ENCODE measurements at places on chromosomes 12 and 14.

DNA sequence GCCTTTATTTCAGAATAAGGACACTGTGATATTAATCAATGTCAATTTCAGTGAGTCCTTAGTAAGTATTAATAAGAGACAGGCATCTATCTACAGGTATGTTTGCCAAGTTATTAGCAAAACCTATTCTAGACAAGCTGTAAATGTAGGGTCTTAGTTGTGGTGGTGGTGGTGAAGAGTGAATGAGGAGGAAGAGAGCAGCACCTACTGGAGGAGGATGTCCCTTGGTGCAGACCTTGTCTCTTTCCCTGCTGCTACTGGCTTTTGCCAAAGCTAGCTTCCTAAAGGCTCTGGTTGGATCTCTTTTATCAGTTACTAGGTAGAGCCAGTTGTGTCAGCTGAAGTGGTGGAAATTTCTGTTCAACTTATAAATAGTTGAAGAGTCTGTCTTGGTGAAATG lies 304.8 kb upstream of the ATP2B1 start:
- DNase-seq, result no peak

DNA sequence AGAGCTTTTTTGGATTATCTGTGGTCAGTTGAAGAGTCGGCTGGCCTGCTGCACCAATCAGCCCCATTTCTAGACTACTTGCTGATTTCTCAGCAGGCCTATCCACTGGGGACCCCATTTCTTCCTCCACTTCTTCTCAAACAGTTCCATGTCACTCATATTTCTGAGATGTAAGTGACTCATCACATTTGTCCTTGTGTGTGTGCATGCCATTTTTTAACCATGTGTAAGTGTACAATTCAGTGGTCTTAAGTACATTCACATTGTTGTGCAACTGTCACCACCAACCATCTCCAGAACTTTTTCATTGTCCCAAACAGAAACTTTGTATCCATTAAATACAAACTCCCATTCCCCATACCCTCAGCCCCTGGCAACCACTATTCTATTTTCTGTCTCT lies 14.2 kb downstream of the TMEM229B start:
- no peak for DNase-seq

DNA sequence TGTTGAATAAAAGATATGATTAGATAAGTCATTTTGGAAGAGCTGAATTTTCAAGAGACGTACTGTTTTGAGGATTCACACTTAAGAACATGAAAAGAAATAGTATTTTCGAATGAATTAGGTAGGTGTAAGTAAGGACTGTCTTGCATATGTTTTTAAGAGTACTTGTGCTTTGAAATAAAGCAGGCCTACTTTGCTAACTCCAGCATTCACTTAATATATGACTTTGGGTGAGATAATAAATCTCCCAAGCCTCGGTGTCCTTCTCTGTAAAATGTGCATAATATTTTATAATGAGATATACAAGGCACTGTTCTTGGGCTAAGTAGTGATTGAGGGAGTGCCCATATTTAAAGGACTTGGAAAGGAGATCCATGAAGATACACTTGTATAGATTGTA lies 54.6 kb downstream of the WASHC4 start:
- no peak for DNase-seq

DNA sequence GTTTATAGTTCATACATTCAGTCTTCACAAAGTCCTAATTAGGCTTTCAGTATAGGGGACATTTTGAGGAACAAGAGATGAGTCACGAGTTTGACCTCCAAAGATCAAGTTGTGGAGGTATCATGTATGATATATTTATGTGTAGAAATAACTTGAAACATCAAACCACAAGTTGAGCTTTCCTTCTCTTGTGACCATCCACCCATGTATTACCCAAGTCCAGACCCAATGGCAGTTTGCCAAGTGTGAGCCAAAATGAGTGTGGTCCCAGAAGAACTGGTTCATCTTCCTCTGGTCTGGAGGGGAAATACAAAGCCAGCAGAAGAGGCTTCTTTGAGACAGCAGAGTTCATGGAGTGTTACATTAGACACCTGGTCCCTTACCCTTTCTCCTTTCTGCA lies 104.9 kb downstream of the ATP23 start:
- DNase-seq, result no peak

GRCh38 chr14:99590746-99591555 lies 13.1 kb downstream of the CCDC85C start:
- DNase-seq, result no peak

GRCh38 chr12:108694812-108695278 lies 36.5 kb downstream of the CORO1C start:
- DNase-seq, result no peak

DNA sequence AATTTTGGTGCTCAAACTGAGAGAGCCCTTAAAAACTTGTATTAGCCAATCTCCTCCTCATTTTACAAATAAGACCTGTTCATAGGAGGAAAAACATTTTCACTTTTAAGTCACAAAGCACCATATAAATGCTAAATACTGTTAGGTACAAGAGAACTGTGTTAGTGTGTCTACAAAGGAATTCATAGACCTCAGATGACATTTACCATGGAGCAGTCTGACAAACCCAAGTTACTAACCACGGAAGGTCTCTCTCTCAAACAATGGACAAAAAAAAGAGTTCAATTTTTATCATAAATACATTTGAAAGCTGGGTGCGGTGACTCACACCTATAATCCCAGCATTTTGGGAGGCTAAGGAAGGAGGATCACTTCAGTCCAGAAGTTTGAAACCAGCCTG lies 10.0 kb downstream of the SBNO1 start:
- no peak for DNase-seq

DNA sequence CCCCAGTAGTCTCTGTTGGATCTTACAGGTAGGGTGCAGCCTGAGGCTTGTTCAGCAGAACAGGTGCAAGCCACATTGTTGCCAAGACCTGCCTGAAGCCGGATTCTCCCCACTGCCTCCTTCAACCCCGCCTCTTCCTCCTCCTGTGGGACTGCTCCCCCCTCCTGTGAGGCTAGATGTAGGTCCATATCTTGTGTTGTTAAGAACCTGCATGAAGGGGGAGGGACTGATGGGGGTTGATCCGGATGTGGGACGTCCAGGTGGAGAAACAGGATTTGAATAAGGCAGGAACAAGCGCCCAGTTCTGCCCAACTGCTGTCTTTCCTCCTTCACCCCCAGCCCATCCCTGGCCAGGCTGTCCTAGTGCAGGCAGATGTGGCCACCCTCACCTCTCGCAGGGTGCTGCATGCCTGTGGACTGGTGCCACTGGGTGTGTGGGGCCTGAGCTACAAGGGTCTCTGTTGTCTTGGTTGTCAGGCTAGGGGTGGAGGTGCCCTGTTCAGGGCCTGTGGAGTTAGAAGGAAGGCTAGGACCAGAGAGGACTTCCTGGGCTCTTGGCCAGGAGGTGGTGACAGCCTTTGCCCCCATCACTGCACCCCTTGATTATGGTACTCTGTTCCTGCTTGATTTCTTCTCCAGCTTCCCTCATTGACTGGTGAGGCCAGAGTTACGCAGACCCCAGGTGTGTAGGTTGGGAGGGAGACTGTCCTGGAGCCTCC lies 1.4 kb downstream of the NR4A1 start:
- DNase-seq, result no peak

DNA sequence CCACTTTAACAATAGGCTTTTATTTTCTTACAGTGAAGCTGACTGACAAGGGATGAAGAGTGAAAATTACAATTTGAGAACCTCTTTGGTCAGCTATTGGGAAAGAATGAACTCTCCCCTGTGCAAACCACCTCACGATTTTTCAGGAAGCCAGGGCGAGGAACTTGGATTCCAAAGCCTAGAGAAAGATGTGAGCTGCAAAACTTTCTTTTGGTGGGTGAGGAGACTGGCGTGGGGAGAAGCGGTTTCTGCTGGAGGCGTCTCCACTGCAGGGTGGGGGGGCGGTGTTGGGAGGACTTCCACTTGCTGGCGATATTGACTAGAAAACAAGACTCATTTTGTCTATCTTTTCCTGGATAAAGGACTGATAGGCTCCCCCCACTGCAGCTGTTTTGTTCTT lies 59.3 kb upstream of the VRK1 start:
- DNase-seq, result no peak

GRCh38 chr14:100601914-100602313 lies 14.7 kb upstream of the BEGAIN start:
- DNase-seq, result no peak
